T-cell (primary cell): ENCODE measurements at places on chromosomes 16 and 17.

DNA sequence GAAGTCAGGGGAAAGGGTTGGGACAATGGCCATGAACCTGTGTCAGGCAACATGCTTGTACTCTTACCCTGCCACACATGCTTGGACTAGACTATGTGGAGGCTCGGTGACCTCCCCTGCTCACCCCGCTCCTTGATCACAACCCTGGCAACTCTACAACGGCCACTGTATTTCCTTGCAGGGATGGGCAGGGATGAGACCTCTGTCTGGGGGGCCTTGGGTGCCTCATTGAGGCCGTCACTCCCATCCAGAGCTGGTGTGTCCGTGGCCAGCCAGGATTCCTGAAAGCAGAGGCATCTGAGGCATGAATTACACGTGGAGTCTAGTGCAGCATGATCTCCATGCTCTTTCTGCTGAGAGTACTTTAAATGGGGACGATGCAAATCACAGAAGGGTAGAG lies 948 bp downstream of the PLA2G15 start:
- no peaks in the 10 kb centered on the region for H3K27me3 ChIP-seq
- no peak for DNase-seq
- peaks cover 5% of the 10 kb centered on the region for H3K4me1 ChIP-seq
- H3K36me3 ChIP-seq = peaks cover 14% of the 10 kb centered on the region
- H3K27ac ChIP-seq = no peak overlapping the region
- no peak overlapping the region for H3K4me3 ChIP-seq

DNA sequence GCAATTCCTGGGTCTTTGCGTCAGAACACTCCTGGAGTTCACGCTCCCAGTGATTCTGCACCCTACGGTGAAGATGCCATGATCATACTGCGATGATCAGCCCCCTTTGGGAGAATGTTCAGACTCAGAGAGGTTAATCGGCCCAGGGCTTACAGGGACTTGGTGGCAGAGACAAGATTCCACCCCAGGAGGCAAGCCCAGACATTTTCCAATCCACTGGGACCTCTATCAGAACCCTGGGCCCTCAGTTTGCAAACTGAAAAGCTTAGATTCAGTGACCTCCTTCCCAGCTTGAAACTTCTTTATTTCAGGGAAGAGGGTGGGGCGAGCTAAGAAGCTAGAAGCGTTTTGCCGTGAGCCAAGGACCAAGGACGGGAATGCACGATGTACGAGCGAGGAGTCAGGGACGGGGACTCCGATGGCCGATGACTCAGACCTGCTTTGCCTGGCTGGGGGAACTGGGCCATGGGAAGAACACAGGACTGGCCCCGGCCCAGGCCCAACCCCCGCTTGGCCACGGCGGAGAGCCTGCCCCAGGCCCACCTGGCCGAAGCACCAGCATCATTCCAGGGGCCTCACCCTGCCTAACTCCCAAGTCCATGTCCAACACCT lies 34.7 kb downstream of the SOCS3 start:
- DNase-seq = no peak
- H3K27ac ChIP-seq = no peak overlapping the region
- H3K4me3 ChIP-seq = no peak overlapping the region
- H3K27me3 ChIP-seq = peaks cover 15% of the 10 kb centered on the region

GRCh38 chr17:49266233-49266632 lies 35.6 kb upstream of the PHOSPHO1 start:
- peaks cover 12% of the 10 kb centered on the region for H3K27me3 ChIP-seq
- no peak overlapping the region for H3K27ac ChIP-seq
- H3K36me3 ChIP-seq = no peaks in the 10 kb centered on the region
- DNase-seq = no peak

GRCh38 chr17:17525311-17525710 lies 29.1 kb upstream of the RASD1 start:
- no peaks in the 10 kb centered on the region for H3K4me1 ChIP-seq
- H3K27ac ChIP-seq = no peak overlapping the region
- no peaks in the 10 kb centered on the region for H3K36me3 ChIP-seq
- no peak overlapping the region for H3K4me3 ChIP-seq
- no peak for DNase-seq
- H3K27me3 ChIP-seq = peaks cover 3% of the 10 kb centered on the region

DNA sequence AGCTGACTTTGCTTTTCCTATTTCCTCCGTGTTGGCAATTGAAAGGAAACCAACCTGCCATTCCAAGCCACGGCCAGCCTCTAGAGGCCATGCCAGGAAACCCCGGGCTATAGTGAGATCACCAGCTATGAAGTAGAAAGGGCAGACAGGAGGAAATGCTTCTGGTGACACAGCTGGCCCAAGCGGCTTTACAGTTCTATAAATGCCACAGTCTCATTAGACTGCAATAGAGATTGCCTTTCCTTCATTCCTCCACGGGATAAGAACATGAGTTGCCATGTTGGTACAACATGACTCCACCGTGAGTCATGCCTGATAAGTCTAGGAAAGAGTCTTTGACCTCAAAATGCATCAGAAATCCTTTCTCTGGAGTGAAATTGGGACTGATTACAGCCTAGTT lies 384.9 kb downstream of the GRIN2A start:
- H3K27me3 ChIP-seq = no peaks in the 10 kb centered on the region
- no peak overlapping the region for H3K27ac ChIP-seq
- no peak for DNase-seq

DNA sequence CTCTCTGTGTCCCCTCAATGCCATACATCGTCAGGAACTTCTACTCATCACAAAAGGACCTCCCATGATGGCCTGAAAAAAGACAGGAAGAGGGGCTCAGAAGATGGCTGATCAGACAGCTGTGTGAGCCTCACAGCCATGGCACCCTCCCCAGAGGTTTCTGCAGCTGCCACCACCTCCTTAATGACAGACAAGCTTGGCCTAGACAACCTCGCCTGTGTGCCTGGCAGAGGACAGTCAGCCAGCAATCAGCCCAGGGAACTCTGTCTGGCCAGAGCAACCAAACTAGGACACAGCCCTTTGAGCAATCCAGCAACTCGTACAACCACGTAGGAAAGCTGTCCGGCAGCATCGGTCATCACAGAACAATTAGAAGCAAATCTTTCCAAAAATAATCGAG lies 54.2 kb upstream of the MED9 start:
- DNase-seq = no peak
- H3K4me1 ChIP-seq = no peaks in the 10 kb centered on the region
- H3K27me3 ChIP-seq = peaks cover 14% of the 10 kb centered on the region
- H3K4me3 ChIP-seq = no peak overlapping the region

DNA sequence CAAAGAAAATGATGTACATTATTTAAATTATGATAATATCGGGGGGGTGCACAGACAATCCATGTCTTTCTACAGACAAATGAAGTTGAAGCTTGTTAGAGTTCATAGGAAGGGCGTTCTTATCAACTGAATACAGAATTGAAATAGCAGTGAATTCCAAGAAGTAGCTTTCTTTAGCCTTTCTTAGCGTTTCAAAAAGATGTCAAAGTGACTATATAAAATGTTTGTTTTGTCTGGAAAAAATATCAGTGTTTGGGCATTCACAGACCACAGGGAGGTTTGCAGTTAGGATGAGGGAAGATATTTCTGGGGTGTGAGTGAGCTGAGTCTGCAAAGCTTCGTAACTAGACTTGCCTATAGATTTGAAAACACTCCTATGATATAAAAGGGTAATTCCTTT lies 55.0 kb downstream of the STX8 start:
- DNase-seq = no peak
- H3K4me3 ChIP-seq = no peak overlapping the region
- no peaks in the 10 kb centered on the region for H3K36me3 ChIP-seq
- H3K27me3 ChIP-seq = no peaks in the 10 kb centered on the region
- peaks cover 6% of the 10 kb centered on the region for H3K4me1 ChIP-seq

DNA sequence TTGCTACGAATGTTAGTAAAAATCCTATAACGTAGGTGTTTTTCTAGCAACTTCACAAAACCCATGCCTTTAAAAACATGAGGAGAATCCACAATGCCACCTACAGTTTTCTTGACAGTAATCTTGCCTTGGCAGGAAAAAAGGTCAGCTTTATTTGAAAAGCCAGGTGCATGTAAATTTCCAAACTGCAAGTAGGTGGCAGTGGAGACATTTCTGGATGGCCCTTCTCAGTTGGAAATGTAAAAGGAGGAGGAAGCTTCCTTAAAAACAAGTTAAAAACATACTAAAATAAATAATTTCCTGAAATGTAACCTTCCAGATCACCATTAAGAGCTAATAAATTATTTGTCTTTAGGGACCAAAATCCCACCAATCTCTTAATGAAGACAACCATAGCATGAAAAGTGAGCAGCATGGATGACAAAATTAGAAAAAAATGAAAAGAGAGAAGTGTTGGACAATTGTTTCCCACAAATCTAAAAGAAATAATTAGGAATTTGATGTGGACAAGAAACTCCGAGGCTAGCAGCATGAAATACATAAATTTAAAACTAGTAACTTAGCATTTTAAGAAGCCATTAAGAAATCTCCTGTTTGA lies 152.2 kb downstream of the SNX11 start:
- peaks cover under 1% of the 10 kb centered on the region for H3K4me1 ChIP-seq
- no peak for DNase-seq
- H3K27me3 ChIP-seq = no peaks in the 10 kb centered on the region
- peaks cover 27% of the 10 kb centered on the region for H3K36me3 ChIP-seq

GRCh38 chr16:4693956-4694641 lies 737 bp downstream of the NUDT16L1 start:
- H3K4me1 ChIP-seq = peaks cover 5% of the 10 kb centered on the region
- peaks cover 42% of the 10 kb centered on the region for H3K36me3 ChIP-seq
- H3K27ac ChIP-seq = peak overlapping the region; percentile 41

GRCh38 chr16:58503166-58503862 lies 3.4 kb downstream of the NDRG4 start:
- H3K4me1 ChIP-seq = peaks cover 25% of the 10 kb centered on the region
- no peak for DNase-seq
- H3K36me3 ChIP-seq = no peaks in the 10 kb centered on the region

- DNase-seq = no peak
- H3K27ac ChIP-seq = no peak overlapping the region
- H3K27me3 ChIP-seq = no peaks in the 10 kb centered on the region
Observed at GRCh38 chr17:14779241-14779640, 478.4 kb downstream of the HS3ST3B1 start.

- no peaks in the 10 kb centered on the region for H3K4me1 ChIP-seq
- H3K27ac ChIP-seq = no peak overlapping the region
- DNase-seq = no peak
- no peak overlapping the region for H3K4me3 ChIP-seq
- H3K27me3 ChIP-seq = no peaks in the 10 kb centered on the region
Observed at GRCh38 chr17:14919631-14920213, 345.4 kb downstream of the PMP22 start.

DNA sequence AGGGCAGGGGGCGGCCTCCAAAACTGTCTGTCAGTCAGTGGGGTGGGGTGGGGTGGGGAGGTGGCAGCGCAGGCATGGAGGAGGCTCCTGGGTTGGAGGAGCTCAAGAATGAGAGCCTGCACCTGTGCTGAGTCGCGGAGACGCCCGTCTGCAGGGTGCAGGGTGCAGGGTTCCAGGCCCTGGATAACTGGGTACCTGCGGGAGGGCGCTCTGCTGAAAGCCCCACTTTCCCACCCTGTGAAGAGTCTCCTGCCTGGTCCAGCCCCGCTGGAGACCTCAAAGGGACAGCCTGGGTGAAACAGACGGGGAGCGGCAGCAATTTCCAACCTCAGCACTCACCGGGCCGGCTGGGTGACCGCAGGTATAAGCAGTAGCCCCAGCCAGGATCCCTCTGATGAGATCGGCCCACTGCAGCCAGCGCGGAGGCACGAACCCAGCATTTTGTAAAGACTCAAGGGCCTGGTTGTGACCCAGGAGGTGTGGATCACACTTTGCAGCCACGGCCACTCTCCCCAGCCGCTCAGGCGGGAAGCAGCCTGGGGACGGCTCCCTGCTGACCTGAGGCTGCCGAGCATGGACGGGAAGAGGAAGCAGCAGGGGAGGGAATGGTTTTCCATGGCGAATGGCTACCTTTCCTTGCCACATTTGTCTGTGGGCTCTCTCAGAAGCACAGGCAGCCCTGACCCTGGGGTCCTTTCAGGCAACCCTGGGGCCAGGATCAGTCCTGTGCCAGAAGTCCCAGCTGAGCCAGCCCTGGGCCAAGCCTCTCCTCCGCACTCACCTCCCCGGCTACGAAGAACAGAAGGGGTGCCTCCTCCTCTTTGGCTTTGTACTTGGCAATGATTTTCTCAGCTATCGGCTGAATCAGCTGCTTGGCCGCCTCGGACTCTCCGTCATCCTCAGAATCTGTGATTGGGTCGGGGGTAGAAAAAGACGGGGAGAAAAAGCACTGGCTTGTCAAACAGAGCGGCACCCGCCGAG lies 21.0 kb downstream of the MRM3 start:
- no peak overlapping the region for H3K27ac ChIP-seq
- DNase-seq = no peak
- H3K4me1 ChIP-seq = no peaks in the 10 kb centered on the region
- H3K36me3 ChIP-seq = no peaks in the 10 kb centered on the region
- H3K27me3 ChIP-seq = peaks cover 38% of the 10 kb centered on the region

- peaks cover 5% of the 10 kb centered on the region for H3K36me3 ChIP-seq
- no peaks in the 10 kb centered on the region for H3K4me1 ChIP-seq
- no peaks in the 10 kb centered on the region for H3K27me3 ChIP-seq
- DNase-seq = no peak
- no peak overlapping the region for H3K4me3 ChIP-seq
- H3K27ac ChIP-seq = no peak overlapping the region
Observed at GRCh38 chr16:27700304-27700995, 150.5 kb downstream of the KATNIP start.

DNA sequence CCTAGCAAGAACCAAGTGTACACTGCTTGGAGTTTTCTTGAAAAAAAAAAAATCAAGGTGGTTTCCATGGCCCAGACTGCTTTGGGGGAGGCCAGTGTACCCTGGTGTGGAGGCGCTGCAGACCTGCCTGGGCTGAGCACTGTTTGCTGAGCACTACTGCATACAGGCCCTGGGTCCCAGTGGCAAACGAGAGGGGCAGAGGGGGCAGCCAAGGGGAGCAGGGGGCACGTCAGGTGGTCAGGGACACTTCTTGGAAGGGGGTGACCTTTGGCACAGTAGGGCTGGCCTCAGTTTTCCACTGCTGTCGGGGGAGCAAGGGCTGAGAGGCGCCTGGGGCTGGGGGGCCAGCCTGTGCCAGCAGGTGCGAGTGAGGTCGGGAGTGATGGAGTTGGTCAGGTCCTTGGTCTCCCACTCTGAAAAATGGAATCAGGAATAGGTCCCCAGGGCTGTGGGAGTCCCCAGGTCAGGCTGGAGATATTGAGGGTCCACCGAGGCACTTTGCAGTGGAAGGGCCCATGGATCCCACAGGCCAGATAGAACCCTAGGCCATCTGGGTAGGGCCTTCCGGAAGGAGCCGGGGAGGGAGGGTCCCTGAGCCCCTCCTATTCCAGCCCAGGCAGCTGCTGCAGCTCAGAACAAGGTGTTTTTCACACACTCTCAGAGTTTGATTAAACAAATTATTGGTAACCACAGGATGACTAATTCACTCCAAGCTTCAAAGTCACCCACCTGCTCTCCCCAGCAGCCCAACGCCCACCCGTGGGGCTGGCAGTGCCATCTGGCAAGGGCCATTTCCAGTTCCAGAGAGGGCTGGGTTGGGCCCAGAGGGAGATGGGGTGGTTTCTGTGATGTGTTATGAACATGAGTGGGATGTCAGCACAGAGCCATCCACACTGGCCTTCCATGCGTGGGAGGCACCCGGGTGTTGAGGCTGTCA lies 3.5 kb downstream of the ZFPM1 start:
- H3K27me3 ChIP-seq = no peaks in the 10 kb centered on the region
- H3K27ac ChIP-seq = peak overlapping the region; percentile 88
- H3K4me3 ChIP-seq = peak overlapping the region; percentile 75
- H3K4me1 ChIP-seq = peaks cover 81% of the 10 kb centered on the region
- H3K36me3 ChIP-seq = no peaks in the 10 kb centered on the region
- DNase-seq = peak; percentile 50

- no peak overlapping the region for H3K4me3 ChIP-seq
- H3K27me3 ChIP-seq = no peaks in the 10 kb centered on the region
- no peak for DNase-seq
- no peaks in the 10 kb centered on the region for H3K4me1 ChIP-seq
- peaks cover 3% of the 10 kb centered on the region for H3K36me3 ChIP-seq
- no peak overlapping the region for H3K27ac ChIP-seq
Observed at GRCh38 chr17:14089179-14089578, 19.9 kb downstream of the COX10 start.
